ENCODE measurements at places on chromosomes 12 and 14.

GRCh38 chr14:29857551-29857950 lies 70.1 kb downstream of the PRKD1 start:
- DNase-seq: no peak

DNA sequence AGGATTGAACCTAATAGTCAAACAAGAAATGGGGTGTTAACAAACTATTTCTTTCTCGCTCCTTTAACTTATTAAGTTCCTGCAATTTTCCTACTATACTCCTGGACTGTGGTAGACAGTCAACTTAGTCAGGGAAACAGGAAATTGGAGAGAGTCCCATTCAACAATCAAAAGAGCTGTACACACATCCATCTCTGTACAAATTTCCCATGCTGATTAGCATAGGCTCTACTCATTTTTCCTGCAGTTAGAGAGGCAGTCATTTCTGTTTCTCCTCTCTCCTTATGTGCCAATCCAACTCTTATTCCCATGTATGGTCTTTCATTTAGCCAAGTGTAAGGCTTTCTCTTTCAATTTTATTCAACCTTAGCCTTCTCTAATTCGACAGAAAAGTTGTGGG lies 1168.5 kb upstream of the FLRT2 start:
- no peak for DNase-seq

- DNase-seq: no peak
These were observed 89.8 kb downstream of the ZFP36L1 start for GRCh38 chr14:68703093-68703492.

DNA sequence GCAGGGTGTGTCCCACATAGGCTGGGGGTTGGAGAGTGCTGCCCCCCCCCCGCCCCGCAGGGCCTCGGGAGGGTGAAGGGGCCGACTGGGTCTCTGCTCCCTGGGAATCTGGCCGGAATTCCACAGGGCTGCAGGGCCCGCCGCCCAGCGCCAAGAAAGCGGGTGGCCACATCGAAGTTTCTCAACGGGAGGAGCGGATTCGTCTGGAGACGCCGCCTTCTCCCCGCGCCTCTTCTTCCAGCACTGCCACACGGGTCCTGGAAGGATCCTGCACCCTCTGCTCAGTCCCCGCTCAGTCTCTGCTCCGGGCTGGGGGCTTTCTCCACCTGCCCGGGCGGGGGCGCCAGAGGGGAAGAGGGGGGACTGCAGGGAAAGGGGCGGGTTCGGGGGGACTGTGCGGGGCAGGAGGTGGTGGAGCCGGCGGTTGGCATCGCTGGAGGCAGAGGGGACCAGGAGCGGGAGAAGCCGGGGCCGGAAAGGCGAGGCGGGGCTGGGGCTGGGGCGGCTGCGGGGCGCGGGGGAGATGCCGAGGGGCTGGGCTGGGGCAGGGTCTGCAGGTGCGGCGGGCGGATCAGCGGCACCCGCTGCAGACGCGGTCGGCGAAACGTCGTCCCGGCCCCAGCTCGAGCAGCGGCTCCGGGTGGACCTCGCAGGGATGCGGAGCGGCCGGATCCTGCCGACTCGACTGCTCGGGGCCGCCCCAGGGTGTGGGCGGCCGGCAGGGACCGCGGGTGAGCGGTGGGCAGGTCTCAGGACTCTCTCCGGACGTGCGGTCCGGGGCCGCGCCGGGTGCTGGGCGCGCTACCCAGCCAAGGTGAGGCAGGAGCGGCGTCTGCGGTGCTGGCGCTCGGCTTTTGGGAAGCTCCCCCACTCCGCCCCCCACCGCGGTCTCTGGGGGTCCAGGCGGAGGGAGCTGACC lies 811.4 kb upstream of the TMEM132C start:
- DNase-seq: no peak

DNA sequence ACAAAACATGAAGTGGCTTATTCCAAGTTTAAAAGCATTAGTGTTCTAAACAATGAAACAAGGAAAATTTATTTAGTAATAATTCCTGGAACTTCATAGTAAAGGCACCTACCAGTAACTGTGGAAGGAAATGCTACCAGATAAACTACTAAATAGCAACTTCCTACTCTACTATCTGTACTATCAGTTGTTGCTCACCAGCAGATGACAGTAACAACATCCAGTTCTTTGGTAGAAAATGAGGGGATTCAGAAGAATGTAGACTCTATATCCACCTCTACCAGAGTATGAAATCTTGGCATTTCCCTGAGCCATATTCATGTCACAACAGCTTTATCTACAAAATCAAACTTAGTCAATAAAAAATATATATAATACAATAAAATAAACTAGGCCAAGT lies 3.1 kb downstream of the ENTPD5 start:
- DNase-seq: no peak

- DNase-seq: no peak
These were observed 38.7 kb downstream of the SGPP1 start for GRCh38 chr14:63689132-63689531.

- DNase-seq: no peak
These were observed 253.2 kb downstream of the NEDD1 start for GRCh38 chr12:97160277-97160676.

- DNase-seq: no peak
These were observed 4.1 kb upstream of the IFNG start for GRCh38 chr12:68163560-68164081.

- no peak for DNase-seq
These were observed 81.0 kb downstream of the ADGRD1 start for GRCh38 chr12:131034631-131035244.

- DNase-seq: no peak
These were observed 115.2 kb downstream of the ITPR2 start for GRCh38 chr12:26717757-26718156.

GRCh38 chr12:114686773-114687500 lies 3.0 kb upstream of the TBX3 start:
- DNase-seq: no peak

- no peak for DNase-seq
These were observed 9.2 kb upstream of the TIGAR start for GRCh38 chr12:4311776-4312175.

DNA sequence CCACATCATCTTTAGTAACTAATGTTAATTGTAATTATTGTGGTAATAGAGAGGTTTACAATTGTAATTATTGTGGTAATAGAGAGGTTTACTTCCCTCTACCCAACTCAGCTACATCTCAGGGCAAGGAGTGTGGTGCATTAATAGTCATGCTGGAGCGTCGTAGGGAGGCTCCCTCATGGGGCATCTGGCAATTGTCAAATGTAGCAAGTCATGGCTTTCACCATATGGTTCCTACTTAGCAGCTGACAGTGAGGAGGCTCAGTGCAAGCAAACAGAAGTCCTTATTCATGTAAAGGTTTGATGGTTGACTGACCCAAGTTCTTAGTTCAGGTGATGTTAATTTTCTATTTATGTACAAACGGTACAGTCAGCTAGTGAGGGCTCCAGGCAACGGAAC lies 1012.0 kb downstream of the FLRT2 start:
- no peak for DNase-seq

DNA sequence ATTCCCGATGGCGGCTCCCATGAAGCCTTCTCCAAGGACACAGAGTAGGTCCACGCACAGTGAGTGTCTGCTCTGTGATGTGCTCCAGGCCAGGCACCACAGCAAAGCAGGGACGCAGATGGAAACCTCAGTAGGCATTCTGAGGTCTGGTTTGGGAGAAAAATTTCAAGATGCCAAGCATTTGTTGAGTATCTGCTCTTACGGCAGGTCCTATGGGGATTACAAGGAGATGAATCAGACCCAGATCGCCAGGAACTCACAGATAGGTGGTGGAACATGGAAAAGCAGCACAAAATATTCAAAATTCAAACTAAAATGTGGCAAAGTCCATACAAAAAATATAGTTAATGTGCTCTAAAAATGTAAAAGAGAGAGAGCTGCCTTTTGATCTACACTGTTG lies 684.9 kb upstream of the TMEM132C start:
- no peak for DNase-seq

DNA sequence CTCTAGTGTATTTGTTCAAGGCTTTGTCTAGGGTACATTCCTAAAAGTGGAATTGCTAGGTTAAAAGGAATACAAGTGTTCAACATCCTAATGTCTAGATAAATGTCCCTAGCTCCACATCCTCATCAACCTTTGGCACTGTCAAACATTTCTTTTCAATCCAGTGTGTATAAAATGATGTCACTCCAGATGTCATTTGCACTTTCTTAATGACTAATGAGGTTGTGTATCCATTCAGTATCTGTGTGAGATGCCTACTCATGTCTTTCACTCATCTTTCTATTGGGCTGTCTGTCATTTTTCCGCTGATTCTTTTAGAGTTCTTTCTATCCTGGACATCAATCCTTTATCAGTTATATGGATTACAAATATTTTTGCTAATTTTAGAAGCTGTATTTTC lies 43.3 kb downstream of the ARMH4 start:
- DNase-seq: no peak

- no peak for DNase-seq
These were observed 237.6 kb upstream of the AMIGO2 start for GRCh38 chr12:47317175-47317915.

- no peak for DNase-seq
These were observed 229.3 kb upstream of the LHX5 start for GRCh38 chr12:113700943-113701342.

- DNase-seq: no peak
These were observed 34.1 kb downstream of the IFT43 start for GRCh38 chr14:76019676-76020075.

DNA sequence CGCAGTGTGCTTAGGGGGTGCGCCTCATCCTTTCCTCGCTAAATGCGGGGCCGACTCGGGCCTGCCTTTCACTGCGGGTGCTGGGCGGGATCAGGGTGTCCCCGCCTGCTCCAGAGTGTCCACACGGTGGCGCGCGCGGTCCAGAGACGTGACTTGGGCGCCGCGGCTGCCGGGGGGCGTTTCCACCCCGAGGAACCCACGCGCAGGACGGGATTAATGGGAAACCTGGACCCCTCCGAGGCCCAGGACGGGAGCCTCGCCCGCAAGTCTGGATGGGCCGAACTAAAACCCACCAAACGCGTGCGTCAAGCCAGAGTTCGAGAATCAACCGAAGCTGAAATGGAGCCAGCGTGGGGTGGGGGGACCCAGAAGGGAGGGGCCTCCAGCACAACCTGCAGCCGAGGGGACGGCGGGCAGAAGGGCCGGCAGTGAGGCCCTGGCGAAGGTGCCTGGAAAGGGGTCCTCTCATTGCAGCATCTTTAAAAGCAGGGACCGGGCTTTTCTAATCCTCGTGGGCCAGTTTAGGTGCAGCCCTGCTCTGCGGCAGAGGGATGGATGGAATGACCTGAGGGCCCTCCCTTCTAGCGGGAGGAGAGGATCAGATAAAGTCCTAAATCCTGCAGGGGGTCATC lies 93.3 kb downstream of the NINJ2 start:
- DNase-seq: peak; percentile 74

DNA sequence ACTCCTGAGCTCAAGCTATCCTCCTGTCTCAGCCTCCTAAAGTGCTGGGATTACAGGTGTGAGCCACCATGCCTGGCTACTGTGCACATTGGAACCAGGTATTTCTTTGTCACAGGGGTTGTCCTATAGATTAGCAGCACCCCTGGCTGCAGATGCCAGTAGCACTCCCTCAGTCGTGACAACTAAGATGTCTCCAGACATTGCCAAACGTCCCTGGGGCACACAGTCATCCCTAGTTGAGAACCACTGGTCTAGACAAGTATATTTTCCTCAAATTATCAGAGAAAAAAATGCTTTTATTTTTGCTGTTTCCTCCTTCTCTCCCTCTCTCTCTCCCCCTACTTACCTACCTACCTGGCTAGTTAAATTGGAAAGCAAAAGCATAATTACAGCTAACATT lies 17.9 kb upstream of the P2RX7 start:
- DNase-seq: no peak

DNA sequence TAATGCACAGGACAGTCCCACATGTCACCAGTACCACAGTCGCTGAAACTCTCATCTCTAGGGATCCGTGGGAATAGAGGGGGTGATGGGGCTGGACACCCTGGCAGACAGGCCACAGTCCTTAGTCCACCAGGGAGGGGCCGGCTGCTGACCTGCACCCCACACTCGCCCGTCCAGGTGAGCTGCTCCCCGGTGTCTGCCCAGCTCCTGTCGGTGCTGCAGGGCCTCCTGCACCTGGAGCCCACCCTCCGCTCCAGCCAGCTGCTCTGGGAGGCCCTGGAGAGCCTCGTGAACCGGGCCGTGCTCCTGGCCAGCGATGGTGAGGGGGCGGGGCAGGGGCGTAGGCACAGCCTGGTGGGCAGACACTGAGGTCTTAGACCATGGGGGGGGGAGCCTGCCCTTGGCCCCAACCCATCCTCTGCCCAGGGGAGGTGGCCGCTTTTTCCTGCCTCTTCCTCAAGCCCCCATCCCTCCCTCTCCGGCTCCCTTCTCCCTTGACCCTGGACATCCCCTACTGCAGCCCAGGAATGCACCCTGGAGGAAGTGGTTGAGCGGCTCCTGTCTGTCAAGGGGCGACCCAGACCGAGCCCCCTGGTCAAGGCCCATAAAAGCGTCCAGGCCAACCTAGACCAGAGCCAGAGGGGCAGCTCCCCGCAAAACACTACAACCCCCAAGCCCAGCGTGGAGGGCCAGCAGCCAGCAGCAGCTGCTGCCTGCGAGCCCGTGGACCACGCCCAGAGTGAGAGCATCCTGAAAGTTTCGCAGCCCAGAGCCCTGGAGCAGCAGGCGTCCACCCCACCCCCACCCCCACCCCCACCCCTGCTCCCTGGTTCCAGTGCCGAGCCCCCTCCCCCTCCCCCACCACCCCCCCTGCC lies 17.1 kb upstream of the ADSS1 start:
- DNase-seq: no peak

DNA sequence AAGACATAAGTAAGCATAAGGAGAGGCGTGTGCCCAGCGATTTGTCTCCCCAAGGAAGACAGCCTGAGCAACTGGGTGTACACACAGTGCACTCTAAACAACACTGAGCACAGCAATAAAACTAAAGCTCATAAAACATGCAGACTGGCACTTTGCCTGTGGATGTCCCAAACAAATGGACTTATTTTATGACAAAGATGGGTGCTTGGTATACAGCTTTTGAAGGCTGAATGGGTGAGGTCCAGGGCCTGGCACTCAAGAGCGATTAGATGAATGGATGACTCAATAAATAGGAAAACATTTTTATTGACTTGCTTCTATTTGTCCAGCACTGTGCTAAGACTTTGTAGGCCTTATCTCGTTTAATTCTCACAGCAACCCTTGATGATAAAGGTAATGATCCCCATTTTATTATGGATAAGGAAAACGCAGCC lies 28.5 kb downstream of the LGMN start:
- no peak for DNase-seq

DNA sequence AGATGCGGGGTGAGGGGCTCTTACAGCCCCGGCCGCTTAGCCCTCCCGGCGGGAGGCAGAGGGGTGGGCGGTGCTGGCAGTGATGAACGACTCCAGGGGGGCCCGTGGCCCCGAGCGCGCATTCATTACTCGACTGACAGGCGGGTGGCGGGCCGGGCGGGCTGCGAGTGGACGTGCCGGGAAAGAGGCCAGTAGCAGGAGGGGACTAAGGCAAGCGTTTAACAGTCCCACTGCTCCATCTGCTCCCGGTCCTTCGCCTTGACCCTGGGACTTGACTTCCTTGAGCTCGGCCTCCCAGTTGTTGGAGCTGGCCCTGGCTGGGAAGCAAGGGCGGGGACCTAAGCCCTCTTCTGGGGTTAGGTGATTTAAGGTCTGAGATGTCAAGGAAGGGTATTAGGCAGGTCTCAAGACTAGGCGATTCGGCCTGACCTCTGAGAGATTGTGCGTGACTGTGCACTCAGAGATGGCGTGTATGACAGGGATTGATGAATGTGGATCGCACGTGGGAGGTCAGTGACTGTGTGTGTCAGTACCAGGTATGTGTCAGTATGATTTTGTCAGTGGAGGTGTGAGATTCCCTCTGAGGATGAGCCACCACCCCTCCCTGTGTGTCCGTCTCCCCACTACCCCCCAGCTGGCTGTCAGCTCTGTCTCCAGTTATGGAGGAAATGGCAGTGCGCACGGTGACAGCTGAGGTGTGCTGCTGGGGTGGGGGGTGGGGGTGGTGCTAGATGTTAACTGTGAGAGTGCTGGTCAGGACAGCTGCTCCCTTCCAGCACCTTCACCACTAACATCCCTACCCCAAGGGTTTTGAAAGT lies 3.6 kb upstream of the DNAJC22 start:
- DNase-seq: no peak
